Activated CD4-positive, alpha-beta T cell treated with anti-CD3 and anti-CD28 coated beads, Interleukin-2, amount 50 U/mL, for 48 hours (primary cell): ENCODE measurements at places on chromosomes 2 and 18.

- no peak for DNase-seq
These were observed 80.1 kb upstream of the ARL5A start for GRCh38 chr2:151908204-151908882.

- DNase-seq: no peak
These were observed 79.2 kb downstream of the SLC25A12 start for GRCh38 chr2:171814883-171815282.

GRCh38 chr2:136284226-136285119, 166.5 kb upstream of the CXCR4 start:
- DNase-seq: no peak

GRCh38 chr2:172283476-172283875, 143.9 kb upstream of the ITGA6 start:
- DNase-seq: no peak

DNA sequence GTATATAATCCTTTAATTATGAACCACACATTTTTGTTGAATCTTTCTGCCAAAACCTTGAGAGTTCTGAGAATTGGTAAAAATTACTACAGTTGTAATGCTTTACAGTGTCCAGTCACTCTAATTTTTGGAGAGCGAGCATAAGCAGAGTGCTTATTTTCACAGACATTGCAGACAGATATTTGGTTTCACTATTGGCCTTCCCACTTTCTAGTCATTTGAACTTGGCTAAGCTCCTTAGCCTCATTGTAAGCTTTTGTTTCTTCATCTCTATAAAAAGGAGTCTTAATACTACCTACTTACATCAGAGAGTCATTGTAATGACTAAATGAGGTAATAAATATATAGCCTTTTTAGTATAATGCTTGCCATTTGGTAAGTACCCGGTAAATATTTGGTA, 80.4 kb downstream of the LCLAT1 start:
- no peak for DNase-seq

DNA sequence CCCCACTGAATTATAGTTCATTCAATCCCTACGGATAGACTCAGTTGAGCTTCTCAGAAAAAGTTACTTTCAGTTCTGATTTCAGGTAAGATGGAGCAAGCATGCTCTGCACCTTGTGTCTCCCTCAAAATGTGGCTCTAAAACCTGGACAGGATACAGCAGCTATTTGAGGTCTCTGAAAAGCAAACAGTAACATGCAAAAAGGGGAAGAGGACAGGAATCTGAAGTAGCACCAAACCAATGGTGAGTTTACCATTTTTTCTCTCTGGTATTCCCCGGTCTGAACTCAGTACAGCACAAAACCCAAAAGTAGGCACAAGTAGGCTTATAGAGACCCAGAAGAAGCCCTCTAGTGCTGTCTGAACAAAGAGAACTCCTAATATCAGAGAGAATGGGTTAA, 34.1 kb downstream of the LANCL1 start:
- no peak for DNase-seq

GRCh38 chr2:164145093-164145987, 409.5 kb upstream of the FIGN start:
- no peak for DNase-seq

GRCh38 chr2:201969241-201969937, 64.3 kb upstream of the FZD7 start:
- no peak for DNase-seq

GRCh38 chr2:217893440-217893839, 109.4 kb downstream of the TNS1 start:
- DNase-seq: no peak

DNA sequence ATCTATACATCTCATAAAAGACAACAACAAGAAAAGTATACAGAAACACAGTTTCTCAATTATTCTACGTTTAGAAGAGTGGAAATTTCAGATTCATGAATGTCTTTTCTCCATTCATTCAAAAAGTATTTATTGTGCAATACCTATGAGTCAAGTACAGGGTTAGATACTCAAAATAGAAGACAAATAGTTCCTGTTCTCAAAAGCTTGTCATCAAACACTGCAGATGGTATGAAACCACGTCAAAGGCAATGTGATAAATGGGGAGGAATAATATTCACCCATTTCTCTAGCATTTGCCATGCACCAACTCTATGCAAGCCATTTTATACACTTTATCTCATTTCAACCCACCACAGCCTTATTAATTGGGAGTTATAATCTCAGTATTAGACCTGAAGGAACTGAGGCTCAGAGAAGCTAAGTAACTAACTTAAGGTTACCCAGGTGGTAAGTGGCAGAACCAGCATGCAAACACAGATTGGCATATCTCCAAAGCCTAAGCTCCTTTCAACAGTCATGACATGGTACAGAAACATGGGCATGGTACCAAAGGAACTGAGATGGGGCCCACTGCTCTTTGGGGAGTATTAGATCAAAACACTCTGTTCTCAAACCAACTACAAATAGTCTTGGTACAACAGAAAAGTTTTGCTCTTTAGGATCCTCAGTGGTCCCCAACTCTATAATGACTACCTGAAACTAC, 67.2 kb upstream of the NPAS2 start:
- DNase-seq: no peak

DNA sequence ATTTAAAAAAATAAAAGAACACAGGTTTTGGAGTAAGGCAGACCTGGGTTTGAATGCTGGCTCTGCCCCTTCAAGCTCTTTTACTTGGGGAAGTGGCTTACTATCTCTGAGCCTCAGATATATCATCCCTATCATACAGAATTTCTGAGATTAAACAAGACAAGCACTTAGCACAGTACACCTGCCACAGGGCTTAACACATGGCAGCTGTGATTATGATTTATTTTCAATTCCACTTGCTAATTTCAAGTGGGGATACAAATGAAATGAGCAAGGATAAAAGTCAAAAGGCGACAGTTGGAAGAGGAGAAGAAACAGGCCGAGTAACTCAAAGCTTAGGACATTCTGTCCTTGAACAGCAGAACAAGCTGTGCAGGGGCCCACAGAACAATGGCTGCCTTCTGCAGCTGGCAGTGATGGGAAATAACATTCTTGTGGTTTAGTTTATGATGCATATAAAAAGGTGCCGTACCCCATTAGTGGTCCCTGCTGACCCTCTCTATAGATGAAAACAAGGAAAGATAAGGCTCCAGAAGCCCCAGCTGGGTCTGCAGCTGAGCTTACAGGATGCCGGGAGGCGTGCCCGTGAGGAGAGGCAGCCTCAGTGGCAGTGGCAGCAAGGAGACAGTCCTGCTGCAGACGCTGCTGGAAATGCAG, 45.3 kb downstream of the KIF3C start:
- DNase-seq: no peak

DNA sequence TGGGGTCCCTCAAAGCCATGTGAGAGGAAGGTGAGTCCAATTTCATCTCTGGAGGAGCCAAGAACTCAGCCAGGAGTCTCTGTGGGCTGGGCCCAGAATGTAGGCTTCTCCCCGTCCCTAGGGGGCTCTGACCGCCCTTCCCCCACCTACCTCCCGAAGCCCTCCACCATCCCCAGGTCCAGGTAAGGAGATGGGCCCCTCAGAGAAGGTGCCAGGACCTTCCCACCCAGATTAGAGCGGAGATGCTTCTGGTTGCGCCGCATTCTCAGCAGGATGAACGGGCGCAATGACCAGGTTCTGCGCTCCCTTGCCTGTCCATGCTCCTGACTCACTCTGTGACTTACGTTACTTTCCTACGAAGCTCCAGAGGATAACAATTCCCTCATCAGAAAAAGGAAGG, 23.0 kb downstream of the ST8SIA5 start:
- DNase-seq: no peak

DNA sequence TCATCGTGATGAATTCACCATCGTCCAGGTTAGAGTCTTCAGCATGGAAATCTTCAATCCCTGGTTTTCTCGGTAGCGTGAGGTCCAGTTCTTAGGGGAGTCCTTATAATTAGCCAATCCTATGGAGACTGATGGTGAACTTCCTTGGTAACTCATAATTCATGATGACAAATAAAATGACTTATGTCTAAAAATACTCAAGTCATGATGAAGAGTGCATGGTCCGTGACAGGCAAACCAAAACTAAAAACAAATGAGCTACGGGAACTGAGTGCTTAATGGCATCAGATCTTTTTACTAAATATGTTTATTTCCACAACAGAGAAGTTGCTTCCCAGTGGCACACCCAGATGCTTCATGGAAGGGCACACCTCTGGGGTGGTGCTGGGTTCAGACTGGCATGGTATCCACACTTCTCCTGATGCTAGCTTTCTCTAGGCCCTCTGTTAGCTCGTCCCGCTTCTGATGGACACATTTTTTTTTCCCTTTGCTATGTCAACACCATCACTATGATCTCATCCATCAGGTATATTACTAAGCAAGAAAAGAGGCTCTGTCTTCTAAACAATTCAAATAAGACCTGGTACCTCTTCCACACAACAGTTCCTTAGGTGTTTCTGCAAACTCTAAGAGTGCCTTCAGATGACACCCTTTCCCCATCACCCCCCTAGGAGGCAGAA, 92.8 kb upstream of the NEDD4L start:
- DNase-seq: no peak

GRCh38 chr2:104849618-104850141, 4.2 kb upstream of the POU3F3 start:
- DNase-seq: peak; percentile 77

- no peak for DNase-seq
These were observed 17.7 kb downstream of the TANK start for GRCh38 chr2:161177969-161178368.

- DNase-seq: no peak
These were observed 208.0 kb downstream of the GBX2 start for GRCh38 chr2:235960011-235960715.

- no peak for DNase-seq
These were observed 4.8 kb downstream of the GCFC2 start for GRCh38 chr2:75705921-75706320.

DNA sequence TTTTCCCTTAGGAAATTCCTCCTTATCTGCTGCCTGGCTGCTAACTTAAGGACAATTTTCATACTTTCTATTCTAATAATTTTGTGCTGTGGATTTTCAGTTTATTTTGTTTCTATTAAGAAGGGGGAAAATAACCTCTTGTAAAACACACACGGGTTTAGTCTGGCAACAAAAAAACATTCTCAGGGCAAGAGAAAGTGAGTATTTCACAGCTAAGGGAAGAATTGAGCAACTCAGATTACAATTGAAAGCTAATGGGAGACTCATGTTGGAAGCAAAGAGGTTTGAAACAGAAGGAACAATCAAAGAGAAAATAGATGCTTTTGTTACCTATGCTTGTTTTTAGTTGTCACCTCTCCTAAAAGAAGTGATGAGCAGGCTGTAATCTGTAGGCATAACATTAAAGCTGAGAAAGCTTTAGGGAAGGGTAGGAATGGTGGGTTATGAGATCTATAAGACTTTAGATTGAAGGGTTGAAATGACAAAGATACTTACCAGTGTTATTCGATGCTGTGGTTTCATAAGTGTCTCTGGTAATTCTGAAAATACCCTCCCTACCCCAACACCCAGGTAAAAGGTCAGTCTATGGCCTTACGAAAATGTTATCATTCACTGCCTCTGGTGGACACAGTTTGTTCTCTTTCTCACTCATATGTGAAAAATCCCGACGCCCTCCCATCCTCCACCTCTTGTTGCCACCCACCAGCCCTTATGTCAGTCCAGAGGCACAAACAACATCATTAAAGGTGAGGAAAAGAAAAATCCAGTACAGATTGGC, 510.9 kb downstream of the TXNL1 start:
- no peak for DNase-seq

- DNase-seq: peak; percentile 10
These were observed 892 bp downstream of the CELF4 start for GRCh38 chr18:37564711-37565100.

- no peak for DNase-seq
These were observed 36.5 kb upstream of the PTPN4 start for GRCh38 chr2:119723186-119723585.

- DNase-seq: peak; percentile 75
These were observed 21.9 kb downstream of the MRPL35 start for GRCh38 chr2:86221066-86221684.

- DNase-seq: no peak
These were observed 326.5 kb upstream of the CDH20 start for GRCh38 chr18:61006687-61007224.

DNA sequence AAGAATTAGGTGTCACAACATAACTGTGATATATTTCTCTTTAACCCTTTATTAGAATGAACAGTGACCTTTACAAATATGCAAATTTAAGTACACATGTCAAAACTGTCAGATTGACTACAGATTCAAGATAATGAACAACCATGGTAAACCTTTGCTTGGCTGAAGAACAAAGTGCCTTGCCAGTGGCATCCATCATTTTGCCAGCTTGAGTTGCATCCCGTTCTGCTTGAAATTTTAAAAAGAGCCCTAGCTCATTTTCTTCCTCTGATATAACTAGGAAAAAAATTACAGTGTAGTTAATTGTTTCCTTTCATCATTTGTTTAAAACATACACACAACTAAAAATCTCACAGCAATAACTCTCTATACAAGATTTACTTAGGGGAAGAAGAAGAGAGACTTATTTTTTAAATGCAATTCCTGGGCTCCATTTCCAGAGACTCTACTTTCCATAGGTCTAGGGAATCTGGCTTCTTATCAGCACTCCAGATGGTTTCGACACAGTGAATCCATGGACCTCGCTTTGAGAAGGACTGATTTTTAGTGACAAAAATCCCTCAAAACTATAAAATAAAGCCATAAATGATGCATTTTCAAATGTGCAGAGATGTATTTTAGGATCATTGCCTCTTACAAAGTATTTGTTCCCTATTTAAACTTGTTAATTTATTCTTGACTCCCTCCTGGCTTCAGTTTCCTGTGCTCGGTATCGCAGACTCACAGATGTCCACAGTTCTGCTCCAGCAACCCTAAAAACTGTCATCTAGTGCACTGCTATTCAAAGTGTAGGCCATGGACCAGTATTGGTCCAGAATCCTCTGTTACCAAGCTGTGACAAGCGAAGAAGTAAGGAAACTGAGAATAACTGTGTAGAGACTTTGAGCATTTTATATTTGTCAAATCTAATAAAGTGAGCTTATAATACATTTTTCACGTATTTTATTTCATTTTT, 50.1 kb downstream of the ICA1L start:
- DNase-seq: no peak

DNA sequence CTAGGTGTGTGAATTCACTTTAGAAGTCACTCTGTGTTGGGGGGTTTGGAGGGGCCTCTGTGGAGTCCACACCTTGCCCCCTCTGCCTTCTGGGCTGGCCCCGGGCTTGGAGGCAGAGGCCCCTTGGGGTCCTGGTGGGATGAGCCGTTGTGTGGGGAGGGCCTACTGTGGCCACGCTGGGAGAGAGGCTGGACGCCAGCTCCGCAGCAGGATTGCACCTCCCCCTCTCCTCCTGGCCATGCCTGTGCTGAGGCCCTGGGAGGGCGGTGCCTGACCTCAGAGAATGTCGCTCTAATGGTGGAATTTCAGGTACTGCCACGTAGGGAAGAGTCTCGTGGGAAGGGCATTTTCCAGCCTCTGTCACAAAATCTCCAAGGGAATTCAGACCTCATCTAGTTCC, 237.0 kb downstream of the ATAD2B start:
- DNase-seq: no peak

- DNase-seq: no peak
These were observed 110.7 kb upstream of the PPP1CB start for GRCh38 chr2:28640908-28641300.
